ENCODE measurements at places on chromosomes 5 and 9.
A peak's percentile ranks its signal among the peaks of the same experiment; 100 is the strongest.

DNA sequence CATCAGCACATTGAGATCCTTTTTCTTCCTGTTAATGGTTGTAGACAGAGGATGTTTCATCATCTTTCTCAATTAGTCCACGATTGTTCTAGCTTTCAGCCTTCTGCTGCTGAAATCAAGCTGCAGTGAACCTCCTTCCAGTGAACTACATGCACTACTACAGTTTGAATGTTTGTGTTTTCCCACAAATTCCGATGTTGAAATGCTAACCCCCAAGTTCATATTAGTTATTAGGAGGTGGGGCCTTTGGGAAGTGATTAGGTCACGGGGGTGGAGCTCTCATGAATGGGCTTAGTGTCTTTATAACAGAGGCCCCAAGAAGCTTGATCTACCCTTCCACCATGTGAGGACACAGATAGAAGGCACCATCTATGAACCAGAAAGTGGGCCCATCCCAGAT, 32.9 kb downstream of the NSG2 start:
- DNase-seq, result no peak

- DNase-seq, result no peak
Observed at GRCh38 chr9:16784002-16784401, 86.5 kb downstream of the BNC2 start.

DNA sequence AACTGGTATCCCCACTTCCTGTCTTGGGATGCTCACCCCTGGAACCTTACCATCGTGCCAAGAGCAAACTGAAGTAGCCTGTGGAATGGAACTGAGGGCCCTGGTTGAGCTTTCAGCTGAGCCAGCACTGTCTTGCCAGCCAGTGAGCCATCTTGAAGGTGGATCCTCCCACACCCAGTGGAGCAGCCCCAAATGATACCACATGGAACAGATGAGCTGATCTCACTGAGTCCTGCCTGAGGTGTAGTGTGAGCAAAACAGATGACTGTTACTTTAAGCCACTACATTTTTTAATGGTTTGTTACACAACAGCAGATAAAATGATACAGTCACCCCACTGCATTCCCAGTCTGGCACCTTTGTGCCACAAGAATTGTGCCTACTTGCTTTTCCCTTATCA, 2.2 kb upstream of the PCYOX1L start:
- DNase-seq, result no peak

DNA sequence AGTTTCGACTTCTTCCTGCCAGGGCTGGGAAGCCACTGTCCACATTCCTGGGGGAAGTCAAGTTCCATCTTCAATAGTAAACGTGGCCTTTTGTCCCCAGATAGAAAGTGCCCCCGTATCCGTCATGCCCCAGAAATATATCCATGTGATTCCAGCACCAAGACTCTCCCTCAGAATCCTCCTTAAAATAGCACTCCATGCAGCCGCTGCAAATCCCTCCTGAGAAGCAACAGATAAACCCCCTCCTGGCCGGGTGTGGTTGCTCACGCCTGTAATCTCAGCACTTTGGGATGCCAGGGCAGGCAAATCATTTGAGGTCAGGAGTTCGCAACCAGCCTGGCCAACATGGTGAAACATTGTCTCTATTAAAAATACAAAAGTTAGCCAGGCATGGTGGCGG, 126.1 kb downstream of the OLFM1 start:
- DNase-seq, result peak; percentile 25

DNA sequence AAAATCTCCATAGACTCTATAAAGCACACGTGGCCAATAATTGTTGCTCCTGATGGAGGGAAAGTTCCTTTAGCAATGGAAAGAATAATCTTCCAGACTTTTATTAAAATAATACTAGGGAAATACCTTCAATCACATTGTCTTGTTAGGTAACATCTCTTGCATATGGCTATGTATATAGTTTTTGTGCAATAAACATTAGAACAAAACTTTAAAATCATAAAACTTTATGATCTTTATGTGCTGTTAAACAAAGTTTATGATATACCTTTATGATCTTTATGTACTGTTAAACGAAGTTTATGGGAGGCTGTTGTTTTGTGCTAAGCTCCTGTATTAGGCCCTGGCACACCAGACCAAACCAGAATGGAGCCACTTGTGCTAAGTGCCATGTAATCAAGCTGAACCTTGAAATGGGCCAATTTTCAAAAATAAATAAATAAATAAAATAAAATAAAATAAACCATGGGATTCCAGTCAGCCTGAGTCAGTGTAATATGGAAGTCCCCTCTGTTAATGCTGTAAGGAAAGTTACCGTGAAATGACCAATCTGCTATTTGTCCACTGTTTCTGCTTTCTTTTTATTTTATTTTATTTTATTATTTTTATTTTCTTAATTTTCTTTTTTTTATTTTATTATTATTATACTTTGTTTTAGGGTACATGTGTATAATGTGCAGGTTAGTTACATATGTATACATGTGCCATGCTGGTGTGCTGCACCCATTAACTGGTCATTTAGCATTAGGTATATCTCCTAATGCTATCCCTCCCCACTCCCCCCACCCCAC, 431.3 kb downstream of the SPATA31D1 start:
- DNase-seq, result no peak

GRCh38 chr9:91164724-91165520, 196.8 kb downstream of the AUH start:
- peak; percentile 79 for DNase-seq

- no peak for DNase-seq
Observed at GRCh38 chr9:5361326-5362010, 21.8 kb upstream of the RLN1 start.

GRCh38 chr5:150945486-150945885, 40.7 kb upstream of the ZNF300 start:
- DNase-seq, result no peak

DNA sequence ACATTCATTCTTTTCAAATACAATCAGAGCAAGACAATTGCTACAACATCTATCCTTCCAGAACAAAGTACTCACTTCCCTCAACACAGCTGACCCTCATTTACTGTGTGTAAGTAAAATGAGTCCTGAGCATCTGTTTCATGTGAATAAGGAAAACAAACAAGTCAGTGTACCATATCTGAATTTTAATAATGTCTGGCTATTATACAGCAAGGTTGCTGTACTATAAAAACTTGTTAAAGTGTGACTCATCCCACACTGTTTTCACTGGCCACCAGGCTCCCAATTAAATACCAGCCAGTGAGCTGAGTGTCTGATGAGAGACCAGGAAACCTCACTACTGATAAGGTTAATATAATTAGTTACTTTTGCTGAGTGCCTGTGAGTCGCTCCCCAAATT, 339.8 kb downstream of the AGTPBP1 start:
- DNase-seq, result no peak
